CD4-positive, alpha-beta memory T cell (primary cell): ENCODE measurements at places on chromosomes 12 and 14. TPM values are rescaled to one million over a fixed set of nuclear protein-coding genes. Genes with fewer than 3 reads are reported as not detected.

DNA sequence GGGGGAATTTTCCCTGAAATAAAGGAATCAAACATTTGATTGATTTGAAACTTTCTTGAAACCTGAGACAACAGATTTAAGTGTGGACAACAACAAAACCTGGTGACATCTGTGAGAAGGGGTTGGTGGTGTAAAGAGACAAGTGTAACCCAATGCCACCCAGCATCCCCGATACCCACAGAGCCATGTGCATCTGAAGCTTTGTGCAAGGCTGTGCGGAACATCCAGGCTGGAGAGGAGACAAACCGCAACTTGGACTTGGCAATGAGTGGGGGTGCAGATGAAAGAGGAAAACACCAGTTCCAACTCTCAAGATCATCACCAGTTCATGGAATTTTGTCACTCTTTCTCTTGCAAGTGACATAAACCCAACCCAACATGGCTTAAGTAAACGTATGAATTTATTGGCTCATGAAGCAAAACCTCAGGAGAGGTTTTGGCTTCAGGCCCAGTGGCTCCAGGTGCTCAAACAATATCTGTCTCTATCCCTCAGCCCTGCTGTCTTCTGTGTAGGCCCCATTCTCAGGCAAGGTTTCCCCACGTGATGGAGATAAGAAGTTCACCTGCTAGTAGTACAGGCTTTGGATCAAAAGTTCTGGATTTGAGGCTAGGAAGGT, 55.2 kb upstream of the NTF3 start:
- H3K4me1 ChIP-seq: no peaks in the 10 kb centered on the region
- H3K27ac ChIP-seq: no peak overlapping the region
- H3K27me3 ChIP-seq: no peaks in the 10 kb centered on the region
- no peaks in the 10 kb centered on the region for H3K36me3 ChIP-seq

DNA sequence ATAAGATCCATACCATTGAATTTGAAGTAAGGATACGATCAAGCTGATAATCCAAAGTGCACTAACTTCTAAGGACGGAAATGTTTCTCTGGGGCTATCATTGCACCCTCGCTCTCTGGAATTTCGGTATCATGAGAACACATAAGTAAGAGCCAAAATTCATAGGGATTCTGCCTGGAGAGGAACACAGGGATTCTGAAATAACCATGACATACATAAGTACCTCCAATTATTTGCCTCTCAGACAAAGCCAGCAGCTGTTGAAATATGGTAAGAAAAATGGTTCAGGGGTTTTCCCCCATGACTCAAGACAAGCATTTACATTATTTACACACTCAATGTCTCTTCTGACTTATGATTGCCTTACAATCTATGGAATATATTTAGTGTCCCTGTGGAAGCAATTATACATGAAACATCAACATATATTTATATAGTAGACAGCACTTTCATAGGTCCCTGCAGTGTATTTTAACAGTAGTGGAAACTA, 1123.6 kb upstream of the SEL1L start:
- H3K27me3 ChIP-seq: no peaks in the 10 kb centered on the region
- no peaks in the 10 kb centered on the region for H3K36me3 ChIP-seq
- no peaks in the 10 kb centered on the region for H3K4me1 ChIP-seq
- H3K27ac ChIP-seq: no peak overlapping the region

GRCh38 chr14:39232554-39233415, 930 bp upstream of the MIA2 start:
- no peaks in the 10 kb centered on the region for H3K36me3 ChIP-seq
- no peak for DNase-seq
- H3K27ac ChIP-seq: no peak overlapping the region
- H3K4me1 ChIP-seq: peaks cover 35% of the 10 kb centered on the region
- no peak overlapping the region for H3K4me3 ChIP-seq
- H3K27me3 ChIP-seq: no peaks in the 10 kb centered on the region

DNA sequence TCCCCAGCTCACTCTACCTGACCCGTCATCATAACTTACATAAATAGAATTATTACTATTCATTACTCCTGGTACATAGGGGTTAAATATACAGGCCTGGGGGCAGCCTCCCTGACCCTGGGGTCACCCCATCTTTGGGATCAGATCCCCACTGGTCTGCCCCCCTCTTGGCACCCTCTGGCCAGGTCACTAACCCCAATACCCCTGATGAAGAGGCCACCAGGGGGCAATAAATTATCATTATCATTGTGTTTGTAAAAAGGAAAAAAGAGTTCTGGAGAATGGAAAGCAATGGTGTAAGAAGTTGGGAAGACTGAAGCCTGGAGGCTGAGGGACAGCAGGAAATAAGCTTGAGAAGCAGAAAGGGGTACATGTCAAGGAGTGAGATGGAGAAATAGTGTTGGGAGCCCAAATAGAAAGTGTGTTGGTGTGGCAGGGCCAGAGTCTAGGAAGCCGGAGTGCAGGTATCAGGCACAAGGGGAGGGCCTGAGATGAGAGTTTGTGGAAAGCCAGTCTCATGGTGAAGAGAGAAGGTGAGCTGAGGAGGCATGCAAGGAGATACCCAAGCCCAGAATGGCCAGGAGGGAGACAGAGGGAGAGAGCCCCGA, 6.1 kb upstream of the AAAS start:
- H3K27me3 ChIP-seq: no peaks in the 10 kb centered on the region
- no peak for DNase-seq
- no peaks in the 10 kb centered on the region for H3K36me3 ChIP-seq

DNA sequence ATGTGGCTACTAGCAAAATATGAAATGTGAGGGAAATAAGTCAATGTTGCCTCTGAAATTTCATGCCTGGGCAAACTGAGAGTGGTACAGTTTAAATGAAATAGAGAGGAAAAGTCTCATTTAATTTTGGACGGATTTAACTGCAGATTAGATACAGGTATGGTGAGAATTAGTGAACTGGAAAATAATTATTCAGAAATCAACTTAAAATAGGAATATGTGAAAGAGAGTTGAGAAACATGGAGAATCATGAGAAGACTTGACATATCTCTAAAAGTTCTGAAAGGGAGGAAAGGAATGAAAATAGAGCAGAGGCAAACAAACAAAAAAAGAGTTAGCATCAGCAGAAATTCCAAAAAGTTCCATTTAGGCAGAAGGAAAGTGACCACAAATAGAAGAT, 33.5 kb upstream of the BMAL2 start:
- no peak for DNase-seq
- no peak overlapping the region for H3K27ac ChIP-seq
- H3K4me3 ChIP-seq: no peak overlapping the region

Gene RIPK3
- total RNA-seq: 63.0 TPM

- no peaks in the 10 kb centered on the region for H3K27me3 ChIP-seq
- no peaks in the 10 kb centered on the region for H3K36me3 ChIP-seq
- no peak overlapping the region for H3K4me3 ChIP-seq
- DNase-seq: no peak
These were observed 2.2 kb downstream of the ZDHHC17 start for GRCh38 chr12:76766161-76766560.

Gene SCNN1A
- 0.67 TPM for total RNA-seq
